NCI-H69 (cell line): ENCODE measurements at places on chromosomes 4 and X.

DNA sequence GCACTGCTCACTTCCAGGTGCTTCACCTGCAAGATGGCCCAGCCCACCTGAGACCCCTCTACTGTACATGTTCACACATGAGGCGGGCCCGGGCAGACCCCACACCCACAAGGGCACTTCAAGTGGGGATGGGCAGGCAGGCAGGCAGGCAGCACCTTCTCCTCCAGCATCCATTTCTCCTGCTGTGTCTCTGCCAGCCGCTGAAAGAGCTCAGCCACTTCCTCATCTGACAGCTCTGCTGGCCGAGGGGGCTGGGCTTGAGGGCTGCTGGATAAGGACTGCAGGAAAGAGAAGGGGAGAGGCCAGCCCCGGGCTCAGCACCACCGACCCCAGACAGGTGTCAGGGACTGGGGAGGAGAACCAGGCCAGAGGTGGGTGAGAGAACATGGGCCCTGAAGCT, 4.4 kb upstream of the KCND1 start:
- no peak for DNase-seq

DNA sequence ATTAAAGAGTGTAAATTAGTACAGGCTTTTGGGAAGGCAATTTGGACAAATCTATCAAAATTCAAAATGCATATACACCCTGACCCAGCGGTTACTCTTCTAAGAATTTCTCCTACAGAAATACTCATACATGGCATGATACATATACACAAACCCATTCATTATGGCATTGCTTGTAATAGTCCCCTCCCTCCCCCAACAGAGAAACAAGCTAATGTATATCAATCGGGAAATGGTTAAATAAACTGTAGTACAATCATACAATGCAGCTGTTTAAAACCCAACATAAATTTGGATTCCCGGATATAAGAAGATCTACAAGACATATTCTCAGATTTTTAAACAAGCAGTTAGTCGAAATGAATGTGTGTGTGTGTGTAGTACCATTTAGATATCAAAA, 808 bp downstream of the HUWE1 start:
- peak; percentile 41 for DNase-seq

- peak; percentile 27 for DNase-seq
Measured at GRCh38 chrX:134423606-134424005, 36.4 kb upstream of the HPRT1 start.

GRCh38 chr4:183326853-183327252, 4.6 kb upstream of the CLDN24 start:
- peak; percentile 43 for DNase-seq

DNA sequence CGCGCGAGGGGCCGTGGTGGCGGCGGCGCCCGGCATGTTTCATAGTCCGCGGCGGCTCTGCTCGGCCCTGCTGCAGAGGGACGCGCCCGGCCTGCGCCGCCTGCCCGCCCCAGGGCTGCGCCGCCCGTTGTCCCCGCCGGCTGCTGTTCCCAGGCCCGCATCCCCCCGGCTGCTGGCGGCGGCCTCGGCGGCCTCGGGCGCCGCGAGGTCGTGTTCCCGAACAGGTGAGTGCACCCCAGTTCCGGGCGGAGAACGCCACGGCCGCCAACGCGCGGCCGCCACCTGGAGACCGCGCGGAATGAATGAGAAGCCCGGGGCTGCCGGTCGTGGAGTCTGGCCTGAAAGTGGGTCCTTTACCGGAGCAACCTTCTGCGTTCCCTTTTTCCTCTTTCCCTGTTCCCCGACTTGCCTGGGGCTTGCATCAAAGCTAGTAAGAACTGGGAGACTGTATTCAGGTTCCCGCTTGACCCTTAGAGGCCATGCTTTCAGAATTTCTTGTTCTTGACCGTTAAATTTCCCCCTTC, 429 bp downstream of the NOCT start:
- peak; percentile 68 for DNase-seq

GRCh38 chr4:88535090-88535755, 11.6 kb upstream of the PYURF start:
- DNase-seq: no peak

- no peak for DNase-seq
Measured at GRCh38 chrX:155022585-155022984, at the start of gene F8. Gene F8 (minus strand): TSS chrX:155022723. CDS start chrX:155022552, 171 bp downstream.

DNA sequence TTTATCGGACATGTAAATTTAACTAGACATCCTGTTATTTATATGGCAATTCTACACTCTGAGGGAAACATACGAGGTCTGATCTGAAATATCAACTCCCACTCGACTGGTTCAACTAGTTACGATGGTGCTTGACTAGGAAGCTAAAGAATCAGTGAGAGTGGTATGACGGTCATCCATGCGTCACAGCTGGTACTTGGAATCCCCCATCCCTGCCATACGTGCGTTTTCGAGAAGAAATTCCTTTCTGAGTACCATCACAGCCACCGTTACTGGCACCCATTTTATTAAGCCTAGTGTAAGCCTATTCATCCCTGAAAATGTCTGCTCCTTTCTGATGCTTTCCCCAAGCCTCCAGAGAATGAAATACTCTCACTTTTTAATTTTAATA, 695 bp upstream of the PIGA start:
- DNase-seq: peak; percentile 33

GRCh38 chrX:5644776-5645175, 583.9 kb downstream of the NLGN4X start:
- peak; percentile 57 for DNase-seq

- no peak for DNase-seq
Measured at GRCh38 chr4:55546506-55546755, 278 bp downstream of the CLOCK start.

DNA sequence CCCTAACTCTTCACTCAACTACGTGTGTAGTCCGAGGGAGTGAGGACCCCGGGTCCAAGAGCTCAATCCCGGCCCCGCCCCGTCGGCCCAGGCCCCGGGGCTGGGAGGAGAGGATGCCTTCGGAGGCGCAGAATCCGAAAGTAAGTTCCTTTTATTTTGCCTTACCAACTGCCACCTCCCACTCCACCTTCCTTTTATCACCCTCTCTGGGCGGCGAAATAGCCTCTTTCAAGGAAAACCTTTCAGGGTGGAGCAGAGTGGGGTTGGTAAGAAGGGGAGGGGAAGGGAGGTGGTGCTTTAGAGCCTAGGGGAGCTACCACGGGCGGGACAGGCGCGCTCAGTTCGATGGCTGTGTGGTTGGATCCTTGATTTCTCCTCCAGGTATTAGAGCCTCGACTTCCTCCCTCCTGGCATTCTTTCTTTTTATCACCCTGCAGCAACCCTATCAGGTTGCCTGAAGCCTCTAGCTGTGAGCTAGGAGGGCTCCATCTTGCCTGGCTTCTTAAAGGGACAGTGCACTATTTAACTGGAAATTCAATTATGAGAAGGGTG, 191.2 kb downstream of the RRAGB start:
- no peak for DNase-seq

GRCh38 chrX:11081511-11081910, 29.6 kb upstream of the HCCS start:
- no peak for DNase-seq

DNA sequence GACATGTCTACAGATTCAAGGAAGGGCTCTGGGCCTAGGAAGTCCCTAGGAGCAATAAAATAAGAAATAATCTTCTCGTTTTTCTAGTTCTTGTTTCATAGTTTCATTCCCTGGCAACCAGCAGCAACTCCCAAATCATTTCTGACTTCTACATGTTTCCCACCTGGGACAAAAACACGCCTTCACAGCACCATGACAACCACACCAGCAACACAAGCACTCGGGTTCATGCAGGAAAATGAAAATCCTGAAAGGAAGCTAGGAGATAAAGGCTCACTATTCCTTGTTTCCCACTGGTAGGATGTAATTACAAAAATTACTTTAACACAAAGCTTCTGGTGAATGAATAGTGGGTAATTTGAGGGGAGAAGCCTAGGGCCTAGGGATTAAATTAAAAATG, 158.9 kb downstream of the ADAMTS3 start:
- DNase-seq: no peak

DNA sequence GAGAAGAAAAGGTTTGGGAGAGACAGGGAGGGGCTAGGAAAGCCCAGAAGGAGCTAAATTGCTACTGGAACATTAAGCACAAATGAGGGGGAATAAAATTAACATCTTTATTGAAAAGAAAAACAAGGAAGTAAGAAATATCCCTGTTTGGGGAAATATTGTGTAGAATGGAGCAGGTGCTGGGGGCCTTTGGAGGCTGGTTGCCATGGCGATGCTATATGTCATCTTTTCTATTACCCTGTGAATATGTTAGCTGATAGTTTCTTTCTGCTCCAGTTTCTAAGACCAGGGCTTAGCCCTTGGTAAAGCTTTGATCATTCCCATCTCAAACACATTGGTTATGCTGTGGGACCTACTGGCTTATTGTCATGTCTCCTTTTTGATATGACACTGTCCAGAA, 28.7 kb downstream of the TMEM31 start:
- no peak for DNase-seq

DNA sequence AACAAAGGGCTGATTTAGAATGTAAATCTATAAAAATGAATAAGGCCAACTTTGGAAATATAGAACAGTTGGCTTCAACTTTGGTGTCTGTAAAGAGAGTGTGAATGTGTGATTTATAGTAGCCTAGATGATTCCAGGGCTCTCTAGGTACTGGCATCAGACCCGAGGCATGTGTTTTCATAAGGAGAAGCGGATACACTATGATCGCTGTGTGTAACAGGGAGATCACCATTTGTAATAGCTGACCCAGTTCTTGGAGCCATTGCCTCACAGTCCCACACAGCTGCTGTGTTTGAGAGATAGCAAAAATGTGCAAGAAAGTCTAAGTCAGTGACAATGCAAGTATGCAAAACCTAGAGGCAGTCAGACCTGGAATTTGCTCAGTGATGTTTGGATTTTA, 135.1 kb downstream of the REPS2 start:
- no peak for DNase-seq
